ENCODE measurements at places on chromosomes 3 and 15. TPM values are rescaled to one million over a fixed set of nuclear protein-coding genes. Genes with fewer than 3 reads are reported as not detected.

DNA sequence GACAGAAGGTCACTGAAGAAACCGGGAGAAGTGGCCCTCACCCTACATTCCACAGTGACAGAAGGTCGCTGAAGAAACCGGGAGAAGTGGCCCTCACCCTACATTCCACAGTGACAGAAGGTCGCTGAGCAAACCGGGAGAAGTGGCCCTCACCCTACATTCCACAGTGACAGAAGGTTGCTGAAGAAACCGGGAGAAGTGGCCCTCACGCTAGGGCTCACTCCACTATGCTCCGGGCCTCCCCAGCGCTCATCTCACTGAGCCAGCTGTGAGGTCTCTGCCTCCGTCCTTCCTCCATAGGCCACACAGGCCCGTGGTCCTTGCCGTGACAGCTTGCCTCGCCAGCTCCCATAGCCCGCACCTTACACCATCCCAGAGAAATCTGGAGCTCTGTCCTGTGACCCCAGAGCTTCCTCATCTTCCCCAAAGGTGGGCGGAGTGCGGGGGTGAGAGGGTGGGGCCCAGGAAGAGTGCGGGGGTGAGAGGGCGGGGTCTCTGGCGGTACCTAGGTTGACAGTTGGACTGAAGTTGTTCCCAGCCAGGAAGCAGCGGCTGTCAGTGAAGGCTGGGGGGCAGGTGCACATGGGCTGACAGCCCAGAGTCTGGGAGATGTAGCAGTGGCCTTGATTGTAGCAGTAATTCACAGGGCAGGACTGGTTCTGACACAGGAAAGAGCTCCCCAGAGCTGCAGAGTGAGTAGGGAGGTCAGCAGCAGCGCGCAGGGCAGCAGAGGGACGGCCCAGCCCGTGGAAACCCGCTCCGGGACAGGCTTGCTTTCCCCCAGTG is 32.0 kb downstream of the MUC20 start:
- DNase-seq: no peak

GOLGA8M gene
- not detected for total RNA-seq

- no peak for DNase-seq
Observed at GRCh38 chr15:74616996-74617395, 1.4 kb downstream of the CLK3 start.

ACVR2B gene
- 1.9 TPM for total RNA-seq

- peak; percentile 74 for DNase-seq
Observed at GRCh38 chr3:142028243-142028777, 121.0 kb downstream of the TFDP2 start.

- no peak for DNase-seq
Observed at GRCh38 chr15:80480171-80480811, 76.1 kb downstream of the ARNT2 start.

DNA sequence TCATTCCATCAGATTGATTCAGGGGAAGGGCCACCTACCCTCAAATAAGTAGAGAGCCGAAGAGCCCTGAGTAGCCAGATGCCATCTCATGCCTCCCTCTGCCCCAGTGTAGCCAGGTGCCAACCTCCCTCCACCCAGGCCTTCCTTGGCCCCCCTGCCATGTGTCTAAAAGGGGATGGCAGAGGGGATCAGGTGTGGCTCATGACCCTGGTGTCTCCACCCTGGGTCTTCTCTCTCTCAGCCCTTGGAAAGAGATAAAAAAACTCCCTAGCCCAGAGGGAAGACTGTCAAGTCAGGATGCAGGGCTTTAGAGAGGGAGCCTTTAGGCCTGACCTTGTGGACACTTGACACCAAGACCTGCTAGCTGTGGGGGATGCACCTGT is 5.2 kb downstream of the GRM2 start:
- DNase-seq: no peak

DNA sequence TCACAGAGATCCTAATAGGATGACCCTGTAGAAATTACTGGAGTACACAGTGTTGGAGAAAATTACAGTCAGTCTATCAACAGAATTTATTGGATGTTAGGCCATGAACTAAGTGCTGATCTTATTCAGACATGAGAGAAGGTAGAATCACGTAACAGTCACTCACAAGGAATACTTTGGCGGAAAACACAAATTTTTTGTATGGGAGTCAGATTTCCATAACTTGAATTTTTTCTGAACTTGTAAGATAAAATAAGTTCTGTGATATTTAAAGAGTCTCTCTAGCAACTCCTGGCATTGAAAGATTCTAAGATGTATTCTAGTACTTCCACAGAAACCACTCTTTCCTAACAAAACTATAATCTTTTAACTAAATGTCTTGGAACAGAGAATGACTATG is 178.8 kb upstream of the MME start:
- DNase-seq: no peak

TRH gene
- not detected for total RNA-seq

CYP11A1 gene
- 0.87 TPM for total RNA-seq

RPLP1 gene
- 603 TPM for total RNA-seq

- peak; percentile 88 for DNase-seq
Observed at GRCh38 chr3:125916376-125916978, 52.5 kb upstream of the ROPN1B start.

MAGEL2 gene
- not detected for total RNA-seq

- peak; percentile 10 for DNase-seq
Observed at GRCh38 chr15:60679256-60679655, 200.3 kb upstream of the ICE2 start.

DNA sequence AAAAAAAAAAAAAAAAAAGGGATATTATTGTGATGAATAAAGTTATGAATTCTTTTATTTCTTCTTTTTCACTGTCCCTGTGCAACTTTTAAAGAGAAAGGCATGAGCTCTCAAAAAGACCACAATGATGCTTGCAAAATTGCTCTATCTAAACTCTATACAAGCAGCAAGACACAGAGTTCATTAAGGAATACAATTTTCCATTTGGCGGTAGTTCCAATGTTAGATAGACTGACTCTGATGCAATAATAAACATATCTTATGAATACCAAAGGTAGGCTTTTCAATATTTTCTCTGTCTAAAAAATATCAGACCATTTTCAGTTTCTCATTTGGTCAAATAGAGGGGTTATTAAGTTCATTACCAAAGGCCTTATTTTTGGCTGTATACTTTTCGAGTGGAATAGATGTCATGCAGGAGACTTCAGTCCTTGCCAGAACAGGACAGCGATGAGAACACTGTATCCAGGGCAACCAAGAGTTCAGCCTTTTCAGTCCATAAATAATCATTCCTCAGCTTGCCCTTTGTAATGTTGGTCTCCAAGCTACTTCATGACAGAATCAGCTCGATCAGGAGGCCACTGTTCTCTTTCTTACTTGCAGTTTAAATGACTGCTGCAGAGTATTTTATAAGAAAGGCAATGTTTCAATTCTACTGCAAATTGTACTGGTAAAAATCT is 162.9 kb upstream of the FAM3D start:
- no peak for DNase-seq

DNA sequence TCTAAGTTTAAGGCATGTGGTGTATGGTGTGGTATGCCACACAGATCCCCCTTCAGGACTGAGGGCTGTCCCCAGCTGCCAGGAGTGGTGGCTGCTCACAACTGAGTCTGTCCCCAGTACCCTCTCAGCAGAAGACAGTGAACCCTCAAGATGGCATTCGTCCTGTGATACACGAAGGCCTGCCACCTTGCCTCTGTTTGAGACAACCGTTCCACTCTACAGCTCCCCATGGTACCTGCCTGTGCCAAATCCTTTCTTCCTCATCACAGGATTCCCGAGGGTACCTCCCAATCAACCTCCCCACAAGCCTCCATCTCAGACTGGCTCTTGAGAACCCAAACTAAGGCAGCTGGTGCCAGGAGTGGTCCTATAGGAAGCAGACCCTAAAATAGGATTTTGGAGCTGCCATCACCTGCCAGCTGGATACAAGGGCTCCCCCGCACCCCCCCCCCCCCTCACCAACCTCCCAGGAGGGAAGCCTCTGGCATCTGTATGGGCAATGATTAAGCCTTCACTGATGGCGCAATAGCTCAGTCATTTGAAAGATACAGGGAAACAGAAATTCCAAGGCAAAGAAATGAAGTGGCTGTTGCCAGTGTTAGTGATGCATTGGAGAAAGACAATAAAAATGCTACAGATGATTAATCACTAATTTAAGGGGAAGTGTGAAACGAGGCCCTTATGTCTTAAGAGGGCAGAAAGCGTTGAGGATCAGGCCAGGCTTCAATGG is 230.0 kb upstream of the LYSMD4 start:
- peak; percentile 30 for DNase-seq

Data from HT1080 (cell line).